ENCODE measurements at places on chromosomes 7 and 10.

GRCh38 chr7:87498893-87499292, 23.4 kb upstream of the ABCB4 start:
- no peak for DNase-seq

DNA sequence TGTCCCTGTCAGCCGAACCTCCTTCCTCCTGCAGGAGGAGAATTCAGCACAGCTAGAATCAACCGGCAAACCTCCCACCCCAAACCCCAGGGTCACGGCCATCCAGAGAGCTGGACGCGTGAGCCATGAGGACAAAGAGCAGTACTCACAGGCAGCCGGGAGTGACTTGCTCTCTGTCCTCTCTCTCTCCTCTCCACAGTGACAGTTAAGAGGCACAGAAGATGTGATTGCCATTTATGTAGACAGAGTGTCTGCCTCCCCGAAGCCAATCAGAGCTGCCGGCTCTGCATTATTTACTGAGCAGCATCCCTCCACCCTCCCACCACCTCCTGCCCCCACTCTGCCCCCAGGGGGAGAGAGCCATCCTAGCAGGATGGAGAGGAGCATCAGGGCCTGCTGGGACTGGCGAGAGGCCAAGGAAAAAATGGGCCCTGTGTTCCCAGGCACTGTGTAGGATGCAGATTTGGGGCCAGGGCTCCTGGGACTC, 4.3 kb downstream of the DDC start:
- no peak for DNase-seq

GRCh38 chr10:51950996-51951555, 251.7 kb upstream of the CSTF2T start:
- DNase-seq: no peak

GRCh38 chr7:37408291-37409228, 40.1 kb downstream of the ELMO1 start:
- no peak for DNase-seq

DNA sequence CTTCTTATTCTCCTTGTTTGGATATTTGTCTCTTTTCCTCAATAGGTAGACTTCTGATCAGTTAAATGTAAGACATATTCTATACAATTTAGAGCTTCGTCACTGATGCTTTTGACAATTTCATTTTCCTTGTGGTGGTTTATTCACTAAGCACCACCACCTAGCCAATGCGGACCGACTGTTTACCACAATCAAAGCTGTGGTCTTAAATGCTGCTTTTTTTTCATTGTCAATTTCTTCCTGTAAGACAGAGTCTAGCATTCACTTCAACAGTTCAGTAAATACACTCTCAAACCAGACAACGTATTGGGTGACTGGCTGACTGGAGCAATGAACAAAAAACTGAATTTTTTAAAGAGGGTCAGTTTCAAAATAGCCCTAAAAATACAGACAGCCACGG, 239.0 kb downstream of the DNAJB6 start:
- DNase-seq: no peak

DNA sequence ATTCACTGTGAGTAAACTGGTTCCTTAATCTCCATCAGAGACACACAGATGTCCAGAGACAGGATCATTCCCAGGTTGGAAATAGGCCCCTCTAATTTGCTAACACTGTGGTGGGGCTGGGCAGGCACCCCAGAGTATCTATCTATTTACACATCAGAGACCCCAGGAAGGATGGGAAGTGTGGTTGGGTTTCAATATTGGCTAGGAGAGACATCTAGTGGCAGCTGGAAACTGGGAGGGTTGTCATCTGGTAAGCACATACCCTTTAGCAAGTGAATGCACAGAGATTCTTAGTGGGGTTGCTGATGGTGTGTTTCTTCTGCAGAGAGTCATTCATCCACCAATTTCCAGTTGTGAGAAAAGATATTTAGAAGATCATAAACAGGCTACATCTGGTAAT, 36.0 kb upstream of the NRG3 start:
- no peak for DNase-seq

DNA sequence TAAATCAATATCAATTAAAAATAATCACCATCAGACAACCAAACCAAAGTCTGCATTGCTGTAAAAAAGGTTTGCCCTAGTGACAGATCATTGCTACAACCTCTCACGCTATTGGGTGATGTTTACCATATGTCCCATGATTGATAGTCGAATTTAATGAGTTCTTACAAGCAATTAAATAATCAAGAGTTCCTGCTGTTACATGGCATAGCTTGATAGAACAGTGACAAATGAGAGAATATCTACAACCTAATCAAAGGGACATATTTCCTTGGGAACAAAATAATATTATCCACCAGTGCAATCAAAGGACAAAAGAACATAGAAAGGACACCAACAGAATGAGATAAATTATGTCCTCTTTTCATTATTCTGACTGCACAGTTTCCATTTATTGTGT, 387.4 kb downstream of the ETV1 start:
- DNase-seq: no peak

DNA sequence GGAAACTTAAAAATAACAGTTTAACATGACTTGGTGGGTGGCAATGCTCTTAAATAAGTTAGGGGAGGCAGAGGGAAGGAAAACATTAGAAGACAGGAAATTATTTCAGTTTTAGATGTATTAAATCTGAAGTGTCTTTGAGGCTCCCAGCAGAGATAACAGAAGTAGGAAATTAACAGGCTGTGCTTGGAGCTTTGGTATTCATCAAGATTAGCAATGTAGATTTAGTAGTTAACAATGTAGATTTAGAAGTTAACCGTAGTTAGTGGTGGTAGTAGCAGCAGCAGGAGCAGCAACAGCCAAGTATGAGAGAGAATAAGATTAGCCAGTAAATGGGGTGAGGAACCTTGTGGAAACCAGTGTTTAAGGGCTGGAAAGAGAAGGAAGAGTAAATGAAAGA, 48.7 kb upstream of the UBN2 start:
- no peak for DNase-seq

- no peak for DNase-seq
These were observed 27.5 kb upstream of the C10orf53 start for GRCh38 chr10:49651917-49652316.

DNA sequence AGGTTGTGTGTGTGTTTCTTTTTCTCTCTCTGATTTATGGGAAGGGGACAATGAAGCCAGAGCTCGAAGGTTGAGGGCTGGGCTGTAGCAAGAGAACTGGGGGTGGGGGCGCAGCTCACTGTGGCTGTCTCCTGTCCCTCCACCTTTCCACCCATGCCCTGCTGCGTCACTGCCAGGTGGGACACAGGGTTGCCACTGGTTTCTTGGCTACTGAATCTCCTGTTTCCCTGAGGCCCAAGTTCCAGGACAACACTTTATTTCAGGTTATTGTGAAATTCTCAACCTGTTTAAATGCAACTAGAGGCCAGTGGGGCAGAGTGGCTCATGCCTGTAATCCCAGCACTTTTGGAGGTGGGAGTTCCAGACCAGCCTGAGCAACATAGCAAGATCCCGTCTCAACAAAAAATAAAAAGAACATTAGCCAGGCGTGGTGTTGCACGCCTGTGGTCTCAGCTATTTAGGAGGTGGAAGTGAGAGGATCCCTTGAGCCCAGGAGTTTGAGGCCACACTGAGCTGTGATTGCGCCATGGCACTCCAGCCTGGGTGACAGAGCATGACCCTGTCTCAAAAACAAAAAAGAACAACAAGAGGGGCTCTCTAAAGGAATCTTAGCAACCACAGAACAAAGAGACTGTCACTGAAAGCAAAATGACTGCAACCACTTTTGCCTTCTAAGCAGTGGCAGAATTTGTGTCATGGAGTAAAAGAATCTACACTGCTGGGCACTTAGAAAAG, 22.6 kb downstream of the TBATA start:
- no peak for DNase-seq

DNA sequence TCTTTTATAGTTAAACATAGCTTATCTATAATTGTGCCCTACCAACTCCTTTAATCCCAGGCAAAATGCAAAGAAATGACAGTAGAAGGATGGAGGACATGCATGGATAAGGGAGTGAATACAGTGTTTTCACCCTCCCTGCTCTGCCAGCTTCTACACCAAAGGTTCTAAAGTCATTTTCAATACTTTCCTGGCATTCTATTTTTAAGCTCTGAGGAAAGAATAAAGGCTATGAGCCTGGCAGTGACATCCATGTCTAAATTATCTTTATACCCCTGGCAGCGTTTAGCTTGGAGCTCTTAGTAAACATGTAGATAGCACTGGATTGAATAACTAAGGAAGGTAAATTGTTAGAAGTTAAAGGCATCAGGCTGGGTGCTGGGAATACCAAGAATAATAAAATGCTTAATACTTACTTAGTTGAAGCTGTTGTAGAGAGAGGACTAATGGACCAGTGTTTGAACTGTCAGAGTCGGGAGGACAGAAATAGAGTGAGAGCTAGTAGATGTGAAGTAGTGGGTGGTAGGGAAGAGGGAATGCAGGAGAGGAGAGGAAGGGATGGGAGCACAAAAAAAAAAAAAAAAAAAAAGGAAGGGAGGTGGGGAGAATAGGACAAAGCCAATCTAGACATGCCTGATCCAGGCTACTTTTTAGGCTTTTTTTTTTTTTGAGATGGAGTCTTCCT, 518.9 kb downstream of the GALNT17 start:
- no peak for DNase-seq

GRCh38 chr10:132964231-132964630, 21.9 kb upstream of the CFAP46 start:
- no peak for DNase-seq

- DNase-seq: no peak
These were observed 134.9 kb downstream of the RAMP3 start for GRCh38 chr7:45292481-45292880.

- DNase-seq: no peak
These were observed 52.8 kb upstream of the VWDE start for GRCh38 chr7:12456506-12456905.

DNA sequence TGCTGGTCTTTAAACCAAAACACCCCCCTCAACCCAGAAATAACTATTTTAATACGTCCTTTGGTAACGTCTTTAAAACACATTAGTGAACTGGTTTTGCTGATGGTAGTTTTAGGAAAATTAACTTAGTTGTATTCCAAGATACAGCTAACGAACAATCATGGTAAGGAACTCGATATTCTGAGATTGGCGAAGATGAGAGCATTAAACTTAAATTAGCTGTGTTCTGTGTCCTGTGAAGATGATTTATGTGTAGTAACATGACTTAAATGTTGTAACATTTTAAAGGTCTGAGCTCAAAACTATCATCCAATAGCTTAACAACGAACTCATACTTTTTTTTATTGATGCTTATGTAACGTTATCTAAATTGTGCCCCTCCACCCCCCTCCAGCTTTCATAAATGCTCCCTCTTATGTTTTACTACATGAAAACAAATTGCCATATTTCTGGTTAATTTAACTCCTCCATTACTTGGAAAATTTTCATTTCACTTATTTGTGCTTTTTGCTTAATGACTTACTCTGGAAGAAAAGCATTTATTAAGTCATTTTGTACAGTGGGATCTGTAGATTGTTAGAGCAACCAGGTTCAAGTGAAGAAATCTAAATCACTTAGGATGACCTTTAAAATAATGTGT, 1.7 kb downstream of the SDK1 start:
- DNase-seq: no peak

GRCh38 chr7:138992052-138992531, 10.9 kb upstream of the KIAA1549 start:
- no peak for DNase-seq

GRCh38 chr10:61708846-61709245, 46.1 kb downstream of the CABCOCO1 start:
- no peak for DNase-seq

DNA sequence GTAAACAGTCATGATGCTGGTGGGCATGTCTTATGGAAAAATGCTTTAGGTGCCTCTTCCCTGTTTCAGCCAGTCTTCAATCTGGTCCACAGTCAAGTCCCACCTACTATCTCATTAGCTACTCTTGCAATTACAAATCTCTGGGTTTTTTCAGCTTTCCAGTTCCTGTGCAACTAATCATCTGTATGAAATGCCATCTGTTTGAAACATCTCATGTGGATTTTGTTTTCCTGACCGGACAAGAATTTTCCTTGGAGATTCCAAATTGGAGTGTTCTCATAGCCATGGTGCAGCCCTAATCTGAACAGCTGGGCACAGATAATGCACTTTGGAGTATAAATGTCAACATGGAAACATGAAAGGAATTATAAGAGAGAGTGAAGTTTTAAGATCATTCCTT, 41.3 kb upstream of the CALN1 start:
- DNase-seq: no peak

DNA sequence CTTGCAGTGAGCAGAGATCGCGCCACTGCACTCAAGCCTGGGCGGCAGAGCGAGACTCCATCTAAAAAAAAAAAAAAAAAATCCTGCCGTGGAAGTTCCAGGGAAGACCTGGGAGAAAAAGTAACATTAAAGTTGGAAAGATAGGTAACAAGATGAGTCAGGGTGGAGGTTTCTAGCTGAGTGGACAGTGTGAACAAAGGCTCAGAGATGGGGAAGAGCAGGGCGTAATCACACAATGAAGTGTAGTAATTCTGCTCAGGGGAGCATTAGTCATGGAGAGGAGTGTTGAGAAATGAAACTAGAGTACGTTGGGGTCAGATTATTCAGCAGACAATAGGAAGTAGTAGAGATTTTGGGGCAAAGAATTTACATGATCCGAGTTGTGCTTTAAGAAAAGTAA, 21.6 kb upstream of the WASL start:
- DNase-seq: no peak

DNA sequence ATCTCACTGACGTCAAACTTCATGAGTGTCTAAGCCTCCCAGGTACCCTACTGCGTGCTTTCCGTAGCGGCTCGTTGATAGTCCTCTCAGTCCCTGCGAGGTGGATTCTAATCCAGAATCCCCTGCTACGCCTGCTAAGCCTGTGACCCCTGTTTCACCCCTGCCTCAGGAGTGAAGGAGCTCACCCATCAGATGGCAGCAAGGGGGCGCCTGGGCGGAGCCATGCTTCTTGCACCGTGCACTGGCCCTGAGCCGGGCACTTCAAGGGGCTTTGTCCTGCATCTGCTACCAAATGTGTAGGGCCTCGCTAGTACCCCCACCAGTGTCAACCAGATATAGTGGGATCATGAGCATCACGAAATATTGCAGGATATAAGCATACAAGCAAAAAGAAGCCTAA, 918 bp upstream of the STRA8 start:
- no peak for DNase-seq

- DNase-seq: no peak
These were observed 33.6 kb downstream of the JMJD1C start for GRCh38 chr10:63431962-63432797.

GRCh38 chr10:4847561-4848355, 21.8 kb downstream of the AKR1E2 start:
- no peak for DNase-seq

GRCh38 chr10:132783940-132784865, 1.7 kb downstream of the NKX6-2 start:
- no peak for DNase-seq

DNA sequence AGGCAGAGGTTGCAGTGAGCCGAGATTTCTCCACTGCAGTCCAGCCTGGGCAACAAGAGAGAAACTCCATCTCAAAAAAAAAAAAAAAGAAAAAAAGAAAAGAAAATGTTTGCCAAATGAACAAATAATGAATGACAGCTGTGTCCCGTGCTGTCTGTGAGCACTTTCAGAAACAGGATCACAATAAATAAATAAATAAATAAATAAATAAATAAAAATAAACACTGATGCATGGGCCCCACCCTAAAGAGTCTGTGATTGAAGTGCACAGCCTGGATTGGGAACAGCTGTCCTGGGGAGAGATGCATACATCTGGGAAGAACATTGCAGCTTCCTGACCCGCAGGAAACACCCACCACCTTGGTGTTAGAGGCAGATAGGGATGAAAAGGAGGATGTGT, 123.6 kb downstream of the NPTX2 start:
- no peak for DNase-seq
